Stimulated activated CD4-positive, alpha-beta T cell treated with anti-CD3 and anti-CD28 coated beads, Interleukin-4, amount 100 ng/mL, for 4 hours (primary cell): ENCODE measurements at places on chromosomes 12 and 14.
A peak's percentile ranks its signal among the peaks of the same experiment; 100 is the strongest.

- DNase-seq: no peak
Measured at GRCh38 chr14:28765831-28766468, 637 bp upstream of the FOXG1 start.

DNA sequence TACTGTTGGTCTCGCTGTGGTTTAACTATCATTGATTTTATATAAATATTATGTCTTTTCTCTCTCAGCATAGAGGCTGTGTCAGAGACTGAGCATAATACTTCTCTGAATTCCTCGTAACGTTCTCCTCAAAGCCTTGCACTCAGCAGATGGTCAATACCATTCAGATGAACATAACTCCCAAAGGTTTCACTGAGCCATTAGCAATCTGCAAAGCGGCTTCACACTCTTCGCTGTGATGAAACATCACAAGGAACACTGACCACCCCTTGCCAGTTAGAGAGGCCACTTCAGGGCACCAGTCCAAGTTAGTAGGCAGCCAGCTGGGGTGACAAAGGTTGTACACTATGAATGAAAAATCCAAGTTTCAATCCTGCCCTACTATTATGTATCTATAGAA is 30.1 kb upstream of the STON2 start:
- DNase-seq: no peak

GRCh38 chr12:95143621-95144205 is 70.3 kb upstream of the NR2C1 start:
- DNase-seq: no peak

DNA sequence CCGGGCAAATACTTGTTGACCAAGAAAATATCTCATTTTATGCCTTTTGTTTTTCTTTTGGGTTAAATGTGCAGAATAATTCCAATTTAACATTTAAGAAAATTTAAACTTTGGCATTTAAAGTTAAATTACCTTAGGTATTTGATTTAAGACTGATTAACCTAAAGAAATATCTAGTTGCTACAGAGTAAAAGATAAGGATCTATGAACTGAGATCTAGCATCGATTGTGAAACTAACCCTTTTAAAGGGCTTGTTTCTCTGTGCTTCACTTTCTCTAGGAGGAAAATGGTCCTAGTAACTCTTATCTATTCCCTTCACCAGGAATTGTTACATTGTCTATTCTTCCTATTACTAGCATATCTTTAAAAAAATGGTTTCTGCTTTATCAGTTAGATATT is 2.6 kb upstream of the TTC8 start:
- no peak for DNase-seq

DNA sequence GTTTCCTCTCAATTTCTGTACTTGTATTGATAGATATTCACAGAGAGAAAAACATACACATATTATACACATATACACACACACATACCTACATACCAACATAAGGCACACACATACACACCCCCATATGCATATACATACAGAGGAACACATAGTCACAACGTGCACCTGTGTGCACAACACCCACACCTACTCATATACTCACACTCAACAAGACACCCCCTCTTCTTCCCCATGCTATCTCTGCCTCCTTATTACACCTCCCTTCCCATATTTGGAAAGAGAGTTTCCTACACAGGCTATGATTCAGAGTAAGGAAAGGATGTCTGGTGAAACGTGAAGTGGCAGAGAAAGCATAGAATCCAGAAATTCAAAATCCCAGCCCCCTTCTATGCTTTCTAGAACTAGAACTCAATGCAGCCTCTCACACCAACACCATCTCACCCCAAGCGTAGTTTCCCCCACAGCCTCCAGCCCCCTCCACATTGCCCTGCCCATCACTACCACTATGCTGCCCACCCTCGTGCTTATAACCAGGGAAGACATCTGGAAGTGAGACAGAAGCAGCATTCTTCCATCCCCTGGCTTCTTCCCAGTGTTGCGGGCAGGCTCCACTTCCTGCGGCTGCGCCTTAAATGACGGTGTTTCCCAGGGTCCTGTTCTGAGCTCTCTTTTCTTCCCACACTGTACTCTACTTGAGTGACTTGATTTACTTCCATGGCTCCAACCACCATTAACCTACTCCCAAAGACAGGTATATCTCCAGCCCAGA is 2.4 kb downstream of the RNASE8 start:
- DNase-seq: no peak

- DNase-seq: no peak
Measured at GRCh38 chr12:81597928-81598604, 161.1 kb downstream of the PPFIA2 start.

DNA sequence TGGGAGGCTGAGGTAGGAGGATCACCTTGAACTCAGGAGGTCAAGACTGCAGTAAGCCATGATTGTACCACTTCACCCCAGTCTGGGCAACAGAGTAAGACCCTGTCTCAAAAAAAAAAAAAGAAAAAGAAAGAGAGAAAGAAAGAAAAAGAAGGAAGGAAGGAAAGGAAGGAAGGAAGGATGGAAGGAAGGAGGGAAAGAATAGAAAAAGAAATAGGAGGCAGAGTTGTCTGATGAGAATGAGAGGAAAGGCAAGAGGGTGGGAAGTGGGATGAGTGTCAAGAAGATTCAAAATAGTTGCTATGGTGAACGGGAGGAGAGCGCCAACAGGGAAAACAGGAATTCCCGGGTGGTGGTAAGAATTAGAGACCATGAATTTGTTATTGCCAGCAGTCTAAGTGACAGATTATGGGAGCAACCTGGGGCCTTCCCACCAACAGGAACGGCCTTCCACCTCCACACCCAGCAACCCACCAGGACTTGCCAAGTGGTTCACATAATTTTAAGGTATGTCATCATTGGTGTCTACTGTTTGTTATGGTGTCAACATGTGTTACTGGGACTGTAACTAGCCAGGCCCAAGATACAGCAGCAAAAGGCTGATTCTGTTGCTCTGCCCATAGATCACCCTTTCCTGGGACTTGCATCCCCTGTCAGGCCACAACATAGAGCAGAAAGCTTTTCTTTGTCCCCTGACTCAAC is 36.1 kb upstream of the C12orf76 start:
- no peak for DNase-seq

DNA sequence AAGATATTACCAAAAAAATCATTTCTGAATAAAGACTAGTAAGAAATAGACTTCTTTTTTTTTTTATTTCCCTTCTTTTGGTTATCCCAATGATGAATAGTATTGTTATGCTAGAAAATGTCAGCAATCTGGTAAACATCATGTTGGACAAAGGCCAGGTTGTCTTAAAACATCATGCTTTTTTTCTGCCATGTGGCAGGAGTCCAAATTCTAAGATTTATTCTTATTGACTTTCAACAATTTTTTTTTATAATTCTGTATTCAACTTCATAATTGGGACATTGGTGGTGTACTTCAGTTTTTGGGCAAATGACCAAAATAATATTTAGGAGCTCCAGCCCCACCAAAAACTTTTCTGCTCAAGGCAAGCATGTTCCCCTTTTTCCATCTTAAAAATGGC is 10.5 kb downstream of the DCN start:
- DNase-seq: no peak

DNA sequence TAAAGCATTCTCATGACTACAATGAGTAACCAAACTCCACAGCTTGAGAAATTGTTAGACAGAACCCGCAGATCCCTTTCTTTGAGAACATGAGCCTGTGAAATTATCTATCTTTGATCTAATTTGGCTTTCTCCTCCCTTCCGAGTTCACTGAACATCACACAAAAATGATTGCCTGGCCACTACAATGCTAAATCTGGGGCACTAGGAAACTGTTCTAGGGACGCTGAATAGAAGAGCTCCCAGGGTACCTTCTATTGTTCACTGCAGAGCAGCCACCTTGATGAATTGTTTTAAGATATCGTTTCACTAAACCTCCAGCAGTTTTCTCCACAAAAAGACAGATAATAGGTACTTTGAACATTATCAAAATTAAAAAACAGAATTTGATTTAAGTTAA is 47.5 kb downstream of the SINHCAF start:
- DNase-seq: no peak

DNA sequence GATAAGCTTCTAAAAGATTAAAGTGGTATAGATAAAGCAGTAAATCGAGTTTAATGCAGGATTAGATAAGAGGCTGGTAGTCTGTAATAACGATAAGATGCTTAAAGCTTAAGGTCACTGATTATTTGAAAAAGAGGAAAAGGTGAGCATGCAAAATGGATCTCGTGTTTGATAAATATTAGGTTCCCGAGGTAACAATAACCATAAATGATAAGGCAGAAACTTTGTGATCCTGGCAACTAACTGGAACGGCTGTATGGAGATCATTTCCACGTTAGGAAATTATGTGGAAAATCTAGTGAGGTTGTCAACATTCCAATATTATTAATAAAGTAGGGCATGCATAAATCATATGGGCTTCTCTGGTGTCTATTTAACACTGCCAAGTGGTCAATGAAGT is 255.5 kb downstream of the EFCAB11 start:
- no peak for DNase-seq

- peak; percentile 43 for DNase-seq
Measured at GRCh38 chr14:54627540-54628363, 60.8 kb downstream of the SAMD4A start.

DNA sequence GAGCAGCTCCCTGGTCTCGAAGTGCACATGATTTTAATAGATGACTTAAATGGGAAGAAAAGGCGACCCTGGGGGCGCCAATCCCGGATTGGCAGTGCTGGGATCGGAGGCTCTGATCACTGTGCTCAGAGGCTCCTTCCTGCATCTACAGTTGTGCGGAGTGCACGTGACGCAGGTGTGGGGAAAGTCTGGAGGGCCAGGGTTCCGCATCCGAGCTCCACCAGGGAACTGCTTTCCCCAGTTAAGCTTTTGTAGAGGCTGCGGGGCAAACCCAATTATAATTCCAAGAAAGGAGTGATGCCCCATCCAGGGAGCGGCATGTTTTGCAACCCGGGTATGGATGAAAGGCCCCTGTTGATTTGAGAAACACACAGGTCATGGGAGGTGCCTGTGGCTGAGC is 36.5 kb downstream of the ELK3 start:
- DNase-seq: no peak

DNA sequence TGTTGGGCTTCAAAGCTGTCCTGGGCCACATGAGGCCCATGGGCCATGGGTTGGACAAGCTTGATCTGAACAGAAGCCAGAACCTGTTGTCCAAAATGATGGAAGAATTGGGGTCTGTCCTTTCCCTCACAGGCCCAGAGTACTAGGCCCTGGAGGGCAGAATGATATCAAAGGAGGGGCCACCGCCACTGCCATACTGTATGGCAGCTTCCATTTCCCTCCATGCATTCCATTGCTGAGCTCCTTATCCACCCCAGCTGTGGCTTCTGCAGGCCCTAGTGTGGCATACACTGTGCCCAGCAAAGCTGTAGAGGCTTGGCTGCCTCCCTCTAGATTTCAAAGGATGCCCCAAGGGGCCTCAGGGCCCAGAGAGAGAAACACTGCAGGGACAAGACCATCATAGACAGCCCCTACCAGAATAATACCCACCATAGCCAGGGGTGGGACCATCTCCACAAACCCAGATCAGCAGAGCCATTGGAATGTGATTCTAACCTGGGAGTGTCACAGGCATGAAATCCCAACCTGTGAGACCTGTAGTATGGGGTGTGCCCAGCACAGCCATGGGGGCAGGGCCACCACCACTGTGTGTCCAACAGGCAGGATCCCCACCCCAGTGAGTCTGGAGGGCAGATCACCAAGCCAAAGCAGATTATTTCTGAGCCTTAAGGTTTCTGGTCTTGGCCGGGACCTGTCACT is 61.4 kb upstream of the BEGAIN start:
- no peak for DNase-seq

GRCh38 chr12:119069147-119069642 is 87.9 kb downstream of the SRRM4 start:
- DNase-seq: no peak

- no peak for DNase-seq
Measured at GRCh38 chr12:94586589-94587259, 63.6 kb downstream of the TMCC3 start.

DNA sequence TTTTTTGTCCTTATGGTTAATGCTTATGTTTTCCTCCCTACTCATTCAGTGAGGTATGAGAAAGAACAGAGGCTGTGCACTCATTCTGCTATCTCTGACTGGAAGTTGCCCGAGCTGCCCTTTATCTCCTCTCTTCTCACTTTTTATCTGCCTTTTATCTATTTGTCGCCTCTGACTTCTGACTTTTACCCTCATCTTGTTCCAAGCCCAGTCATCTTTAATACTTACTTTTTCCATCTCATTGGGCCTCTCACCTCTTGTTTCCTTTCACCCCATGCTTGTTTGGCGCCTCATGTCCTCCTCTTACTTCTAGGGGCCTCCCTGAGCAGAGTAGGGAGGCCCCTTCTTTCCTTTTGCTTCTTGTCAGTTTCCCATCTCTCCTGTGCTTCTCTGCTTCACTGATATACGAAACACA is 50.7 kb downstream of the DIP2B start:
- DNase-seq: peak; percentile 7

DNA sequence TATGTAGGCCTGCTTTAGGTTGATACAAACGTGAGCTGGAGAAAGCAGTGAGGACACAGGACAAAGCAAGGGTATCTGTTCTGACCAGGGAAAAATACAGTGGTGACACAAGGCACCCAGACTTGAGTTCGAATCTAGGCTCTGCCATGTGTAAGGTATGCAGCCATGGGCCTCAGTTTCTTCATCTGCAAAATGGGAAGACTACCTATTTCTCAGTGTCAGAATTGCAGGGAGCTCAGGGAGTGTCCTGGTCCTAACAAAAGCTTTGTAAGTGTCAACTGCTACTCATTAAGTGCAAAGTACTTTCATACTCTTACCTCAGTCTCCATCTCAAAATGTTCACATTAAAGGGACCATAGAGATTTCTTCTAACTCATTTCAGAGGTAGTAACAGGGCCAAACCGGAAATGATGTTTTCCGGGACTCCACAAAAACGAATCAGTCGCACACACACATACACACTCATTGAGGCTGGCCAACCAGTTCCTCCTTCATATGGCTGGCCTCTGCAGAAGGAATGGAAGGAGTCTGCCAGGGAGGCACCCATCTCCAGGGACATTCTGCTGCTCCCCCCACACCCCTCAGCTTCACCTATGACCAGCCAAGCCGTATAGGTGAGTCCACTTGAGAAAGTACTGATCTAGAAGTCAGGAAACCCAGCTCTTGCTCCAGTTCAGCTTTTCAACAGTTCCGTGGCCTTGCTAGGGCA is 7.8 kb downstream of the CTDSP2 start:
- no peak for DNase-seq

- no peak for DNase-seq
Measured at GRCh38 chr14:35958499-35958898, 132.4 kb downstream of the BRMS1L start.

DNA sequence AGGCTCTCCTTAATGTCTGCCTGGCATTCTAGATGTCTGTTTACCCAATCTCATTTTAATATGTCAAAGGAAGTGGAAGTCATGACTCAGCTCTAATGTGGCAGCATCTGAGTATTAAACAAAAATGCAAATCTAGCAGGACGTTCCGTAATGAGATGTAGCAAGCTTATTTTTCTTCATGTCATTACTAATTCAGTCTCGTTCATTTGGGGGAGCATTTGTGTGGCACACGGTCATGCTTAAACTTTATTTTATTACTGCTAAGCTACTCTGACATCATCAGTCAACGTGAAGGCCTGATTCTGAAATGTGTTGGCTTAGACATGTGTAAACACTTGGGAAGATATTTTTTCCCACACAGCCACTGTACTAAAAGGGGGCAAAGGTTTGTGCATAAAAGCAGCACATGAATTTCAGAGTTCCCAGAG is 326.7 kb upstream of the TMPO start:
- no peak for DNase-seq

GRCh38 chr14:19800282-19801117 is 3.1 kb upstream of the OR4N2 start:
- DNase-seq: no peak
